ENCODE measurements at places on chromosomes 2 and 18. TPM values are rescaled to one million over a fixed set of nuclear protein-coding genes. Genes with fewer than 3 reads are reported as not detected.

AQP12A gene
- not detected for total RNA-seq

SCG2 gene
- total RNA-seq = 1.2 TPM

TTN gene
- 0.01 TPM for total RNA-seq

PAX8 gene
- 1.5 TPM for total RNA-seq

SPR gene
- total RNA-seq = 83.9 TPM

KCNK3 gene
- total RNA-seq = 0.84 TPM

SDC1 gene
- total RNA-seq = 128 TPM

ALPP gene
- total RNA-seq = 2.7 TPM

VSNL1 gene
- total RNA-seq = not detected

ELOA2 gene
- not detected for total RNA-seq

KRTCAP3 gene
- total RNA-seq = 0.90 TPM

IL36B gene
- 0.37 TPM for total RNA-seq

COBLL1 gene
- 4.1 TPM for total RNA-seq

ZNF521 gene
- total RNA-seq = not detected

SMYD1 gene
- not detected for total RNA-seq

CRYGD gene
- total RNA-seq = not detected

GRP gene
- not detected for total RNA-seq

UGT1A5 gene
- not detected for total RNA-seq

ZNF892 gene
- 0.70 TPM for total RNA-seq

LYPD1 gene
- 12.0 TPM for total RNA-seq

KCNG3 gene
- 0.84 TPM for total RNA-seq

BCS1L gene
- 49.7 TPM for total RNA-seq

ABHD3 gene
- total RNA-seq = 16.2 TPM

DSG1 gene
- not detected for total RNA-seq

C1GALT1C1L gene
- 2.8 TPM for total RNA-seq

RAMP1 gene
- not detected for total RNA-seq

RABL2A gene
- 8.5 TPM for total RNA-seq

CFC1 gene
- not detected for total RNA-seq

DTNA gene
- total RNA-seq = 0.14 TPM

POLR1A gene
- 27.9 TPM for total RNA-seq

VWA3B gene
- total RNA-seq = 0.33 TPM

FER1L5 gene
- not detected for total RNA-seq

RNF152 gene
- not detected for total RNA-seq
